ENCODE measurements at places on chromosomes 2 and 18.

GRCh38 chr2:178628605-178629004, 148.3 kb downstream of the PLEKHA3 start:
- DNase-seq = no peak
- H3K27me3 ChIP-seq = no peaks in the 10 kb centered on the region
- no peaks in the 10 kb centered on the region for H3K36me3 ChIP-seq
- H3K27ac ChIP-seq = no peak overlapping the region
- H3K4me1 ChIP-seq = no peaks in the 10 kb centered on the region

DNA sequence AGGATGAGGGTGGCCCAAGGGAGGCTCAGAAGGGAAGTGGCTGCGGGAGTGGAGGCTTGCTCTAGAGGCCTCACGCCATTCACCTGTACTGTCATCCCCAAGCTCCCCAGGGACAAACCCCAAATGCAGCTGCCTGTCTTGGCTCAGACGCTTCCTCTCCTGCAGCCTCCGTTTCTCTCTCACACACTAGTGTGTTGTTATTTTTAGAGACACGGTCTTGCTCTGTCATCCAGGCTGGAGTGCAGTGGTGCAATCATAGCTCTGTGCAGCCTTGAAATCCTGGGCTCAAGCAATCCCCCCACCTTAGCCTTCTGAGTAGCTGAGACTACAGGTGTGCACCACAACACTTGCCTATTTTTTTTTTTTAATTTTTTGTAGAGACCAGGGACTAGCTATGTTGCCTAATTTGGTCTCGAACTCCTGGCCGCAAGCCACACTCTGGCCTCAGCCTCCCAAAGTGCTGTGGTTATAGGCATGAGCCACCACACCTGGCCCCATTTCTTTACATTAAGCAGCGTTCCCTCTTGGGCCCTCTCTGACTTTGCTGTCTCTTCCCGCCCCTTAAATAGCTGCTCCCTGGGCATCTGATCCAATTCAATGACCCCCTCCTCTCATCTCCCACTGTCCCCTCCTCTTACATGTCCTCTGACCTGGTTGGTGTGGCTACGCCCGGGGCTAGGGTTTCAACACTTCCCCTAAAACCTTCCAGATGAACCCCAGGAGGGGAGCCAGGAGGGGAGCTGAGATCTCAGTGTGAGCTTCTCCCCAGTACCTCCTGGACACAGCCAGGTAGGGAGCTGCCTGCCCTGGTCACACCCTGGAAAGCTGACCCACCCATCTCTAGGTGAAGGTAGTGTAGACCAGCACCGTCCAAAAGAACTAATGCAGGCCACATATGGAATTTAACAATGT, 24.0 kb upstream of the LOXHD1 start:
- no peaks in the 10 kb centered on the region for H3K27me3 ChIP-seq
- no peak overlapping the region for H3K27ac ChIP-seq
- H3K4me3 ChIP-seq = no peak overlapping the region
- H3K36me3 ChIP-seq = no peaks in the 10 kb centered on the region
- DNase-seq = no peak

DNA sequence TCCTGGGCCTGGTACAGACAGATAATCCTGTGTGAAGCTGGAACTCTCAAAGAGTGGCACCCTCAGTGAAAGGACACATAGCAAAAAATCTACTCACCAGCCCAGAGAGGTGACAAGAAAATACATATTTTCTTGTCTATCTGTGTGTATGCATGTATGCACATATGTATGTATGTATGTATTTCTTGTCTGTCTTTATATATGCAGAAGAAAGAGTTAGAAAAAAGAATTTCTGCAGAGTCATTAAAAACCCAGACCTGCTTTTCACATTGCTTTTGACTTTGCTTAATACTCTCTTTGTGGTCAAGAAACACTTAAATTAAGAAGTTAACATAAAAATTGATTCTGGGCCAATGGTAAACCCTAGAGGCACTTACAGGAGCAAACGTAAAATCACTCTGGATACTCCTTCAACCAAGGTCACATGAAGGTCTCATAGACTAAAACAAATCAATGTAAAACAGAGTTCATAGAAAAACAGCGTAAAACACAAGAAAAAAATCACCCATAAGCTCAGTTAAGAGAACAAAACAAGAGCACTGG, 16.5 kb upstream of the AAK1 start:
- H3K36me3 ChIP-seq = no peaks in the 10 kb centered on the region
- no peak overlapping the region for H3K27ac ChIP-seq
- no peak overlapping the region for H3K4me3 ChIP-seq
- H3K27me3 ChIP-seq = no peaks in the 10 kb centered on the region

DNA sequence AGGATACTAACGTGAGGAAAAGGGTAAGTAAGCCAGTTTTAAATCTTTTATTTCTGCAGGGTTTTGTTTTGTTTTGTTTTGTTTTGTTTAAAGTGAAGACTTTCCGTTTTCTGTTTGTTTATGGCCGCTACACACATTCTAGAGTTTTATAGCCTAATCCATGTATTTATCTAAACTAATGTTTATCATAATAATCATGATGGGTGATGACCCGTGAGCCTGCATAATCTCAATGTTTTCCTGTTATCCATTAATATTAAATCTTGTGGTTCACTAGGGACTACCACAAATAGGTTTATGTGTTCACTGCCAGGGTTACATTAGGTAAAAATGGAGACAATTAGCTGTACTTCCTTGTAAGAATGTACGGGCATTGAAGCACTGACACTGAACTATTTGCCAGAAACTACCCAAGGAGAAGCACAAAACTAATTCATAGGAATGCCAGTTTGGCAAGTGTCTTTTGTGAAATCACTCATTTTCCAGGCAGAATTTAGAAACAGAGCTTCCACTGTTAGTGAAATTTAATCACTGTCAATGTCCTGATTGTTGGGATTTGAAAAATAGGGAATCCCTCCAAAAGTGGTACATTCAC, 574.8 kb downstream of the LRP1B start:
- no peaks in the 10 kb centered on the region for H3K27me3 ChIP-seq
- H3K4me3 ChIP-seq = no peak overlapping the region
- H3K36me3 ChIP-seq = no peaks in the 10 kb centered on the region
- H3K4me1 ChIP-seq = no peaks in the 10 kb centered on the region
- DNase-seq = no peak

DNA sequence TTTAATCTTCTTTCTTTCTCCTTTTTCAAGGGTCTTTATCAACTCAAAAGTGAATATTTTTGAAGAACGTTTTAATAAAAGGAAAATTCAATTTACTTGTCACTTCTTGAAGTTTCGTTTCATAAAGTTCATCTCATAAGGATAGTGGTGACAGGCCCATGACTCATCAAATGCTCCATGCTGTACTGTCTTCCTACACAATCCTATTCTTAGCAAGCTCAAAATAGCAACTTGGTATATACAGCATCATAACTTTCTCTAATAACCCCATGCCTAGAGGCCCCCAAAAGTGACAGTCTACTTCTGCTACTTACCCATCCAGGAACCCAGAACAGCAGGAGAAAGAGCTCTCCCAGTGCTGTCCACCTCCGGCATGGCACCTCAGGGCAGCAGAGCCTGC, 7.7 kb downstream of the FBXO15 start:
- H3K4me3 ChIP-seq = no peak overlapping the region
- no peak for DNase-seq
- H3K27ac ChIP-seq = no peak overlapping the region

GRCh38 chr2:195670191-195670590, 13.2 kb downstream of the SLC39A10 start:
- no peak overlapping the region for H3K4me3 ChIP-seq
- no peaks in the 10 kb centered on the region for H3K36me3 ChIP-seq
- H3K27me3 ChIP-seq = no peaks in the 10 kb centered on the region
- DNase-seq = no peak
- peaks cover 34% of the 10 kb centered on the region for H3K4me1 ChIP-seq
- no peak overlapping the region for H3K27ac ChIP-seq

- peaks cover 15% of the 10 kb centered on the region for H3K4me1 ChIP-seq
- no peak overlapping the region for H3K27ac ChIP-seq
- no peak overlapping the region for H3K4me3 ChIP-seq
- H3K36me3 ChIP-seq = no peaks in the 10 kb centered on the region
- H3K27me3 ChIP-seq = no peaks in the 10 kb centered on the region
These were observed 70.8 kb downstream of the RTP5 start for GRCh38 chr2:241940329-241940728.

DNA sequence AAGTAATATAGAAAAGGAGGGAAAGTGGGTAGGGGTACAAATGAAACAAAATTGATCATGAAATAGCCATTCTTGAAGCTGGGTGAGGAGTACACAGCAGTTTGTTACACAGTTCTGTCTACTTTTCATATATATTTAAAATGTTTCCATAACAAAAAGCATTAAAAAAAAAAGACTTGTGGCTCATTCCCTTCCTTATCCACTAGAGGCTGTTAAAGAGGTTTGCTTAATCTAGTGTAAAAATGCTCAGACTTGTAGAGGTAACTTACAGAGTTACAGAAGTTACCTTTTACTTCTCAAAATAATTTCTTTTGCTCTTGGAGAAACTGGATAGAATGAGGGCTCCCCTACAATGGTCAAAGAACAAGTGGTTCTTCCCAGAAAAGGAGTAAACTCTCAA, 8.1 kb upstream of the WIPF1 start:
- no peak for DNase-seq
- no peaks in the 10 kb centered on the region for H3K36me3 ChIP-seq
- no peaks in the 10 kb centered on the region for H3K27me3 ChIP-seq
- H3K27ac ChIP-seq = peak overlapping the region; percentile 39
- peaks cover 84% of the 10 kb centered on the region for H3K4me1 ChIP-seq
- H3K4me3 ChIP-seq = no peak overlapping the region

- DNase-seq = no peak
- no peaks in the 10 kb centered on the region for H3K4me1 ChIP-seq
- H3K27me3 ChIP-seq = no peaks in the 10 kb centered on the region
- no peaks in the 10 kb centered on the region for H3K36me3 ChIP-seq
These were observed 170.7 kb downstream of the ADCYAP1 start for GRCh38 chr18:1075322-1075721.

GRCh38 chr2:64485961-64486360, 32.0 kb downstream of the LGALSL start:
- no peak overlapping the region for H3K27ac ChIP-seq
- peaks cover 16% of the 10 kb centered on the region for H3K4me1 ChIP-seq
- H3K4me3 ChIP-seq = no peak overlapping the region
- no peak for DNase-seq
- H3K36me3 ChIP-seq = no peaks in the 10 kb centered on the region
- H3K27me3 ChIP-seq = no peaks in the 10 kb centered on the region

DNA sequence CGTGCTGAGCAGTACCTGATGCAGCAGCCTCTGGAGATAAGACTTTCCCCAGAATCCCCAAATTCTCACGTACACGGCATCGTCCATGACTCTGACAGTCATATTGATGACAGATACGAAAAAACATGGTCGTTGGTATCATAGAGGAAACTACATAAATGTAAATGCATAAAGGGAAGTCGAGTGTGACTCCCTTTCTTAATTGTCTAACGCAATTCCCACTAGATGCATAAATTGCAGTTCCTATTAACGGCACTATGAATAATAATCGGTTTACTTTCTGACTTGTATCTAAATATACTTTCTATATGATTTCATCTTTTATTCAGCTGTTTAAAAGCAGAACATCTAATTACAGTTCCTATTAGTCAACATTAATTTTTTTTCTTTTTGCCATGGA, 322.6 kb upstream of the REV1 start:
- H3K4me3 ChIP-seq = no peak overlapping the region
- no peaks in the 10 kb centered on the region for H3K27me3 ChIP-seq
- DNase-seq = no peak

GRCh38 chr18:23209031-23209430, 73.7 kb downstream of the CABLES1 start:
- no peak overlapping the region for H3K27ac ChIP-seq
- DNase-seq = no peak
- H3K27me3 ChIP-seq = no peaks in the 10 kb centered on the region
- H3K36me3 ChIP-seq = no peaks in the 10 kb centered on the region
- no peaks in the 10 kb centered on the region for H3K4me1 ChIP-seq

- no peaks in the 10 kb centered on the region for H3K27me3 ChIP-seq
- peaks cover 60% of the 10 kb centered on the region for H3K4me1 ChIP-seq
- H3K36me3 ChIP-seq = no peaks in the 10 kb centered on the region
These were observed 60.0 kb downstream of the DOCK10 start for GRCh38 chr2:224982226-224982625.

DNA sequence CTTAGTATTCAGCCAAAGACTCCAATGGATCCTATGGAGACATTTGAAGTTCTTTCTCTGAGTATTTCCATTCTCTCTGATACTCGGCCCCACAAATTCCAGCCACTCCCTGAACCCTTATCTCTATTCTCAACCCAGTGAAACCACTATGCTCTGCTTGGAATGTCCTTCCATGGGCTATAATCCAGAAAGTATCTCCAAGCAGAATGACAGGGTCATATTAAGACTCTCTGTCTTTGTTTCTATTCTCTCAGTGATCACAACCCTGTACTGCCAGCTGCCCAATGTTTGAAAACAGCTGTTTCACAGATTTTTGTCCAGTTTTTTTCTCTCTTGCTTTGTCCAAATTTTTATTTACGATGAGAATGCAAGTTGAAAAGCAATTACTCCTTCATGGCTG, 21.9 kb downstream of the CHMP3 start:
- no peak overlapping the region for H3K4me3 ChIP-seq
- H3K36me3 ChIP-seq = no peaks in the 10 kb centered on the region
- no peak overlapping the region for H3K27ac ChIP-seq
- no peak for DNase-seq

- H3K4me1 ChIP-seq = peaks cover 28% of the 10 kb centered on the region
- no peak for DNase-seq
- no peaks in the 10 kb centered on the region for H3K27me3 ChIP-seq
- H3K27ac ChIP-seq = no peak overlapping the region
- no peak overlapping the region for H3K4me3 ChIP-seq
- H3K36me3 ChIP-seq = no peaks in the 10 kb centered on the region
These were observed 122.5 kb downstream of the HDAC4 start for GRCh38 chr2:239278361-239278760.

DNA sequence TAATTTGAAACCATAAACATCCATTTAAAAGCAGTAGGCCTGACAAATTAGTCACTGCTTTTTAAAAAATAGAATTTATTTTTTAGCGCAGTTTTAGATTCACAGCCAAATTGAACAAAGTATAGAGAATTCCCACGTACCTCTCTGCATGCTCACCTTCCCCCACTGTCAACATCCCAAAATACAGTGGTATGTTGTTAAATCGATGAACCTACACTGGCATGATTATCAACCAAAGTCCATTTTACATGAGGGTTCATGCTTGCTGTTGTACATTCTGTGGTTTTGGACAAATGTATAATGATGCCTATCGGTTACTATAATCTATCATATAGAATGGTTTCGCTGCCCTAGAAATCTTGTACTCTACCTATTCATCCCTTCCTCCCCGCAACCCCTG, 5.6 kb upstream of the ELOA2 start:
- DNase-seq = no peak
- no peaks in the 10 kb centered on the region for H3K27me3 ChIP-seq
- no peaks in the 10 kb centered on the region for H3K4me1 ChIP-seq
- H3K36me3 ChIP-seq = no peaks in the 10 kb centered on the region
- H3K4me3 ChIP-seq = no peak overlapping the region

- no peak overlapping the region for H3K4me3 ChIP-seq
- H3K36me3 ChIP-seq = no peaks in the 10 kb centered on the region
- DNase-seq = no peak
- H3K4me1 ChIP-seq = no peaks in the 10 kb centered on the region
- H3K27ac ChIP-seq = no peak overlapping the region
These were observed 43.5 kb upstream of the ZNF397 start for GRCh38 chr18:35197296-35197695.

- no peak overlapping the region for H3K4me3 ChIP-seq
- no peak overlapping the region for H3K27ac ChIP-seq
- H3K4me1 ChIP-seq = peaks cover 47% of the 10 kb centered on the region
- H3K36me3 ChIP-seq = peaks cover 84% of the 10 kb centered on the region
- no peaks in the 10 kb centered on the region for H3K27me3 ChIP-seq
- DNase-seq = no peak
These were observed 21.3 kb downstream of the XRCC5 start for GRCh38 chr2:216130346-216130971.

- no peaks in the 10 kb centered on the region for H3K36me3 ChIP-seq
- no peak for DNase-seq
- H3K4me3 ChIP-seq = no peak overlapping the region
- peaks cover 40% of the 10 kb centered on the region for H3K4me1 ChIP-seq
- H3K27me3 ChIP-seq = no peaks in the 10 kb centered on the region
- no peak overlapping the region for H3K27ac ChIP-seq
These were observed 38.8 kb downstream of the LBH start for GRCh38 chr2:30270166-30270565.

All from CD4-positive, alpha-beta memory T cell (primary cell).